ENCODE measurements at places on chromosomes 13 and 19.

- DNase-seq = no peak
Observed at GRCh38 chr19:10288662-10289166, 1.0 kb upstream of the ICAM5 start.

GRCh38 chr13:96762876-96763275 lies 231.4 kb downstream of the OXGR1 start:
- no peak for DNase-seq

DNA sequence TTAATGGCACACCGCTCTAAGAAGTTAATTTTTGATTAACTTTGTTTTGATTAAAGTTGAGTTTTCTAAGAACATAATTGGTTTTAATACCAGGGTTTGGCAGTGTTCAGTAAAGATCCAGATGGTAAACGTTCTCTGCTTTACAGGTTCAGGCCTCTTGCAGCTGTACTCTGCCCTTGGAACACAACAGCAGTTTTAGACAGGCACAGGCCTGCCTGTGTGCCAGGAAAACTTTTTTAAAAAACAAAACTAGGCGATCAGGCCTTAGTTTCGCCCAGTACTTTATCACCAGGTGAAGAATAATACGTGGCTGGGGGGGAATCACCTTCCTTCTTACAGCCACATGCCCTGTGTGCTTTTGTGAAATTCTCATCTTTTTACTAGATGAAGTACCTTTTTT lies 38.0 kb upstream of the TEX29 start:
- DNase-seq = no peak

DNA sequence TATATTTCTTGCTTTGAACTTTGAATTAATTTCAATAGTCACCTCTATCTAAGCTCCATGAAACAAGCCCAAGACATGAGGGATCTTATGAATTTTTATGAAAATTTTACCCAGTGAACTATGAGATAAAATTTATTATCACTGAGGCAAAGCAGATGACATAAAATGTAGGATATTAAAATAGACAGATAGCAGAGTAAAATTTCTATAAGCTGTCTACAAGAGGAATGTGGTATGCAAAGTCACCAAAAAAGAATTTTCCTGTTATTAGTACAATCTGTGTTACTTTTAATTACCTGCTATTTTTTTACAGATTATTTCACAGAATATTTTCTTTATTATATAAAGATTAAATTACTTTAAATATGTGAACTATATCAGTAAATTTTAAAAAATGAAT lies 2312.6 kb downstream of the PCDH9 start:
- DNase-seq = no peak

DNA sequence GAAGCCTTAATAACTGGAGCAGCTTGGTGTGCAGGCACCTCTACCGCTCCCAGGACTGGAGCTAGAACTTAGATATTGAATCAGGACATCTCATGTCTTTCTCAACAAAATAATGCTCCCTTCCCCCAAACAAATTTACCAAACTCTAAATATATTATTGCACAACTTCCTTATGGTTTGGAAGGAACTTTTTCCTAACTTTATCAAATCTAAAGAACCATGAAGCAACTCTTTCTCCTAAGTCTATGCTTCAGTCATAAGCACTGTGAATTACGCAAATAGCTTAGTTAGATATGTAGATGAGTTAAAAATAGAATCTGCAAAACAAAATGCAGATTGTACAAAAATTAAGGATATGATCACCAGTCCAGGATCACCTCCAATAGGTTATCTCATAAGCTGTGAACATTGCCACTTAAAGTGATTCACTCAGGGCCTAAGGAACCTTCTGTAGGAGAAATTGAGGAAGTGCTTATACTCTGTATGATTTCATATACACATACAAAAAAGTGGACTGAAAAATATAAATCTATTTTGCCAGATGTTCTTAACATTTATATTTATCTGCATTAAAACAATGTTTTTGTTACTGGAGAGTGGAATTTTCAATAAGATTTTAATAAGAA lies 20.4 kb upstream of the MAB21L1 start:
- DNase-seq = no peak

DNA sequence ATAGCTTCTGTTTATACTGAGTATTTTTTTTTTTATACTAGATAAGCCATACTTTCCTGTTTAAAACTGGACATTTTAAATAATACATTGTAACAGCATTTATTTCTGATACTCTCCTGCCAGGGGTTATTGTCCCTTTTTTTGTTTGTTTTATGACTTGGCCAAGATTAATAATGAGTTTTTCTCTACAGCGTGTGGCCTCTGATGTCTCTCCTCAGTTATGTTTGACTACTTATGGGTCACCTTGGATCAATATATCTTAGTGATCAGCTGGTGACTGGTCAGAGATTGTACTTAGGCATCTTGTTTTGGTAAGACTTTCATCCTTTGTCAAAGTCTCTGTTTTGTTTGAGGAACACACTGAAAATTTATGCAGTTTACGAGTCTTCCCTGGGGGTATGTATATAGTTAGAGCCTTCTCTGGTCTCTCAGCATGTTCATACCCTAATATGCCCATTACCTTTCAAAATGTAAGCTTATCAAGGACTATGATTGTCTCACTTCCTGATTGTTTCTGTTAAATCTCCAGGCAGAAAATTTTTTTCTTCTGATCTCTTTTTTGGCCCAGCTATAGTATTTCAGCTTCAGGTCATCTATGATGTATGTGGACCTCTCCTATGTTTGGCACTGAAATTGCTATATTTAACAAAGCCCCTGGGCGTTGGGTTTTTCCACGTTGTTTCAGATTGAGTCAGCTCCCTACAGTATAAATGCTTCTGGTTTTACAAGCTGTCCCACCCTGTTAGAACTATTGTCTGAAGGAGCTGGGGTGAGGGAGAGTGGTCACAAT lies 87.9 kb downstream of the URI1 start:
- no peak for DNase-seq

- no peak for DNase-seq
Observed at GRCh38 chr13:37257051-37257450, 151.6 kb upstream of the CSNK1A1L start.
